Amygdala (tissue), 56 donors: ENCODE measurements at places on chromosomes 12 and 14.

DNA sequence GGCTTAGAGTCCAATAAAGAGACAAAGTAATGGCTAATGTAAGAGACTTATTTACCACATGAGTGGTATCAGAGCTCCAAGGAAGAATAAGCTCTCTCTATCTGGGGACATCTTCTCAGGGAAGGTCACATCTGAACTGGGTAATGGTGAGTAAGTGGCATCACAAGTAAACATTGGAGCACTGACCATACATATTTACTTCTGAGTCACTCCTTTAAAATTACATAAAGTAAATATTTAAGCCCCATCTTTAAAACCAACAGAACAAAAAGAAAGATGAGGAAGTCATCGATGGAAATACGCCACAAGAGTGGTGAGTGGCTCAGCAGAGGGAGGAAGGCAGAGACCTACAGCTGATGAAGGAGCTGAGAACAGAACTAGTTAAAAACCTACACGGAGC is 159.9 kb downstream of the DUSP6 start:
- DNase-seq: no peak

DNA sequence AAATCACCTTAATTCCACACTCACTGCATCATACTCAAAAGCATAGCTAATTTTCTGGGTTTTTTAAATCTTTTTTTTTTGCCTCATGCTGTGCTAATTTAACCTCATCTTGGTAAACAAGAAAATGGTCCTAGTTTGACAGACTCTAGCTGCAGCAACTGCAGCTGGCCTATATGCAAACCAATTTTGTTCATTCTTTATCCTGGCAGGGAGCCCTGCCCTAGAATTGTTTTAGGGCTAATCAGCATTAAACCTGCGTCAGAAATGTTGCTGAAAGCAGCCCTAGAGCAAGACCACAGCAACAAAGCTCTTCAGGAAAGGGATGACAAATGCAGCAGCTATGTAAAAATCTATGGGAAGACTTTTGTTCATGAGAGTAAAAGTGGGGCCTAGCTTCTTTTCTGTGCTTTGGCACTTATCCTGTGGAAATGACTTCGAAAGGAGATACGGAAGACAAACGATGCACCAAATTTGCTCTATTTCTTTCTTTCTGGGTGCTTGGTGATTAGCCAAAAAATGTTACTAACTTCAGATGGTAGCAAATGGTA is 72.2 kb downstream of the DENND5B start:
- DNase-seq: no peak

DNA sequence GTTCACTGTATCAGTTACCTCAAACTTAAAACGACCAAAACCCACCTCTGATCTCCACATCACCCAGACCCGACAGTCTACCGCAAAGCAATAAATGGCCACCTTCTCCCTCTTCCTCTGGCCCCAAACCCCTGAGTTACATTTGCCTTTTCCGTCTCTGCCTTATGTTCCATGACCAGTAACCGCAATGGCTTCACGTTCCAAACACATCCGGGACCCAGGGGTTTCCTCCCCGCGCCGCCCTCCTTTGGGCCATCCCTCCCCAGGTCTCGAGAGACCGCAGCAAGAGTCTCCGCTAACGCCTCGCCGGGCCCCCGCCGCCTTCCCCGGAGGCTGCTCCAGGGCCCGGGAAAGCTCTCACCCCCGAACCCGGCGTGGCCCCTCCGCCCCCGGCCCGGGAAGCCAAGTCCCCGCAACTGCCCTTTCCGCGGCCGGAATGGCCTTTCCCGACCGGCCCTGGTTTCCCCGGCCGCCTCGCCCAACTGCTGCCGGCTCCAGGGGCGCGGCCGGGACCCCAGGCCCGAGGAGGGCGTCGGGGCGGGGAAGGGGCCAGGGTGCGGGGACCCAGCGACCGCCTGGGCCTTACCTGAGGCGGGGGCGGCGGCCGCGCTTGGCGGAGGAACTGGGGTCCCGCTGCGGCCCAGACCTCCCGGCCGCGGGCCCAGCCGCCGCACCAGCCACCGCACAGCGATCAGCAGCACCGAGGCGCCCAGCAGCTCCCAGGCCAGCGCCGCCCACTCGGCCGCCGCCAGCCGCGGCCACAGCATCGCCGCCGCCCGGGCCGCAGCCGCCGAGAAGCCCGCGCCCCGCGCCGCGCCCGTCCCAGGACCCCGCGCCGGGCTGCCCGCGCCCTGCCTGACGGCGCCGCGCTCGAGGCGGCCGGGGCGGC is at the start of gene ANKLE2:
TSS of gene ANKLE2 (minus strand) at position 801 of the 889 bp plus-strand sequence. CDS start at position 767, 34 bp downstream.
- DNase-seq: no peak

DNA sequence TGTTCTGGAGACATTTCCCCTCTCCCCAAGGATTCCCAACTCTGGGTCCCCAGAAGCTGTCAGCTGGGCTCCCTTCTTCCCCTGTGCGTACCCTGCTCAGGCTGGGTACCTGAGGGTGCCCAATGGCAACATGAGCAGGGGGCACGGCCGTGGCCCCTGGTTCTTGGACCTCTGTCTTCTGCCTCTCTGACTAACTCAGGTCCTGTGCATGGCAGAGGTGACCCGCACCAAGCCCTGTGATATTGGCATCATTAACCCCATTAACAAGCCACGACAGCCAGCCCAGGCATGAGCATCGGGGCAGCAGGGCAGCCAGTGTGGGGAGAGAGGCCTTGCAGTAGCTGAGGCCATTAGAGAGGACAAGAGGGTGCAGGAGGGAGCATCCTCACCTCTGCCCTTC is 28.4 kb downstream of the RTL1 start:
- no peak for DNase-seq

DNA sequence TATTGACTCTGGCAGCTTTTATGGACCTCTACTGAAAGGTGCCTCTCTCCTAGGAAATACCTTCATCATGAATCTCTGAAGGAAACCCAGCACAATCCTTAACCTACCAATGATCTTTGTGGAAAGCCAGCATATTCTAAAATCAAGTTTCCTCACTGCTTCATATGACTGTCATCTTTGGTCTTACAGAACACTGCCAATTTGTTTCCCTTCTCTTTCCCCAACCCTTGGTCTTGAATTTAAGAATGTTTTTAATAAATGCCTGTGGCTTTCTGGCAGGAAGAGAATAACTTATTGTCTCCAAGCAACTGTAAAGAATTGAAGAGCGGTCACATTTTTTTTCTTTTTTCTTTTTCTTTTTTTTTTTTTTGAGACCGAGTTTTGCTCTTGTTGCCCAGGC is 427.6 kb downstream of the IPO8 start:
- no peak for DNase-seq

DNA sequence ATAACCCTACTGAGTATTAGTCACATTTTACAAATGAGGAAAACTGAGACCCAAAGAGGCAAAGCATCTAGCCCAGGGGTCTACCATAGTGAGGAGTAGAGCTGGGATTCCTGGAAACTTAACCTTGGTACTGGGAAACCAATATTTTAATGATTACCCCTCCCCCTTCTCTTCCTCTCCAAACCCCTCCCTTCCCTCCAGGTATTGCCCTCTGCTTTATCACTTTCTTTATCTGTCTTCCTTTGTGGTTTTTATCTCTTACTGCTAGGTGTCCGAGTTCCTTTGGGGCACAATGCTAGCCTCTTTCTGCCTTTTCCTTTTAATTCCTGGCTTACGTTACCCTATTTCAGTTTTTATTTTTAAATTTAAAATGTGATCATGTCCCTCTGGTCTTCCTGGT is 2.8 kb downstream of the GABARAPL1 start:
- DNase-seq: no peak

DNA sequence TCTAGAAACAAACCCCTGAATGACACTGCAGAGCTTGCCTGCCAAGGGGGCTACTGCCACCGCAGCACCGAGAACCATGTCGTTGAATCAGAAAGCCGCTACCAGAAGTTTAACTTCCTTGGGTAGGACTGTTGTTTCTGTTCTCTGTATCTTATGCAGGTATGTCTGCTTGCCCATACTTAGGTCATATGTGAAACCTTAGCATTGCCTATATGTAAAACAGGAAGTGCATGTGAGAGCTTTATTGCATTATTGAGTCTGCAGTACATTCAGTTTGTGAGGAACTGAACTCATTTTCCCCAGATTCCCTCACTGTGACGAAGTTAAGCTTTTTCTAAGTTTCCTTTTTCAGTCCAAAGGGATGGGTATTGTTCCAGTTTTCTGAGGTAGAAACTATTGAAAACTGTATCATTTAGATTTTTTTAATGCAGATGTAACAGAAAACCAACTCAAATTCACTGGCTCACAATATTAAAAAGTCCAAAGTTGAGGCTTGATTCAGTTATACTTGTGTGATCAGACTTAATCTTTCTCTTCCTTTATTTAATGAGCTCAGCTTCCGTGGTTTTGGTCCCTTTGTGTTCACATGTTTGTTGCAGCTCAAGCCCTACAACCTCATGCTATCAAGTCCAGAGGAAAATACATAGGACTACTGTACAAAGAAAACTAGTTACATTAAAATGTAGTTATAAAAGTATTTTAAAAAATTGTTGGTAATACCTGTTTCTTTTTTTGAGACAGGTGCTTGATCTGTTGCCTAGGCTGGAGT is 6.9 kb downstream of the FBXO34 start:
- DNase-seq: no peak

DNA sequence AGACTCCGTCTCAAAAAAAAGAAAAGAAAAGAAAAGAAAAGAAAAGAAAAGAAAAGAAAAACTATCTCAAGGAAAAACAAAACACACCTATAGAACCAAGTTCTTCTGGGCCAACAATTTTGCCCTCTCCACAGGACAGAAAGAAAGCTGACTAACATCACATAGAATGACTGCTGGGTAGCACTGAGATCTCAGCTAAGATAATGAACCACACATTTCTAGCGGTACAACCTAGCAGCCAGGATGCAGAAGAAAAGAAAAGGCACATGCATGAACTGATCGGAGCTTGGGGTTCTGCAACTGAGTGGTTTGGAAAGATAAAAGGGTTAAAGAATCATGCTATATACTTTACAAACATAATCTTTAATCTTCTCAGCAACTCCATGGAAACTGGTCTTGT is 19.5 kb downstream of the TMED10 start:
- no peak for DNase-seq

GRCh38 chr14:51432302-51432948 is 192.4 kb downstream of the TMX1 start:
- no peak for DNase-seq

DNA sequence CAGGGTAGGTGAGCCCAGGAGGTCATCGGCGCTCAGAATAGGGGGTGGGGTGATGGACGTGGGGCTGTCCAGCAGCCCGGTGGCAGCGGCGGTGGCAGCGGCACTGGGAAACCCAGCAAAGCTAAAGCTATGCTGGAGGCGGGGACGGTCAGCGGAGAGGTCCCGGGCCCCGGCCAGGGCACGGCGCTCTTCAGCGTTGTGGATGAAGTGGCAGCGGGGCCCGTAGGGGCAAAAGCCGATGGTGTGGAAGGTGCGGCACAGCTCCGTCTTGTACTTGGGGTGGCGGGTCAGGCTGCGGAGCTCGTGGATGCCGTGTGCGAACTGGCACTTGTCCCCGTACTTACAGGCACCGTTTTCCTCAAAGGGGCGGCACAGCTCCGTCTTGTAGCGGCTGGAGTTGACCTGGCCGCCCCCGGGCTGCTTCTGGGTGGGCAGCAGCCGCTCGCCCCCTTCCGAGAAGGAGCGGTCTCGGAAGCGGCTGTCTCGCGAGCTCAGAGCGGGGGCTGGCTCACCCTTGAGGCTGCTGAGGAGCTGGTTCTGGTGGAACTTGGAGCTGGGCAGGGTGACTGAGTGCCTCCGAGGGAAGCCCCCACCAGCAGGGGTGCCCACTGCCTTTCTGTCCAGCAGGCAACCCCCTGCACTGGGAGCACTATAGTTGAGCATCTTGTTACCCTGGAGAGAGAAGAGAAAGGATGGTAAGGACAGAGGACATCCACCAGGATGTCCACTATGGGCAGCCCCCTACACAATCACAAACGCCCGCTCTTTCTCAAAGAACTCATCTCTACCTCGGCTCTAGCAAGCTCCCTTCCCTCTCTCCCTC is 2.8 kb downstream of the ZFP36L1 start:
- DNase-seq: no peak

GRCh38 chr12:128305336-128305892 is 38.4 kb downstream of the TMEM132C start:
- no peak for DNase-seq

DNA sequence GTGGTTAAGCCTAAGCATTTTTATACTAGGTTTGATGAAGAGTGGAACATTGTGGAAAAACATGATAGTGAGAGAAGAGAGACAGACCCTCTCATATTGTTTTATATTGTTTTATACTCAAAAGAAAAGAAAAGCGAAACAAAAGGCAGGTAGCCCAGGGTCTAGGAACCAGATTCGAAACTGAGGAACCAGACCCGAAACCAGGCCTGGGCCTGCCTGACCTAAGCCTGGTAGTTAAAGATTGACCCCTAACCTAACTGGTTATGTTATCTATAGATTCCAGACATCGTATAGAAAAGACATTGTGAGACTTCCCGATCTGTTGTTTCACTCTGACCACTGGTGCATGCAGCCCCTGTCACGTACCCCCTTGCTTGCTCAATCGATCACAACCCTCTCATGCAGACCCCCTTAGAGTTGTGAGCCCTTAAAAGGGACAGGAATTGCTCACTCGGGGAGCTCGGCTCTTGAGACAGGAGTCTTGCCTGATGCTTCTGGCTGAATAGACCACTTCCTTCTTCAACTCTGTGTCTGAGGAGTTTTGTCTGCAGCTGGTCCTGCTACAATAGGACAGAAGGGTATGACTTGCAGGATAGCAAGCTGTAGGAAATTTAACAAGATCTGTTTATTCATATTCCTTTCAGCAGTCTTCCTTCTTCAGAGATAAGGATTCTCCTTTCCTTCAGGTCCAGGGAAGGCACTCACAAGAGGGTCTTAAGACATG is 147.1 kb upstream of the PLEKHA5 start:
- DNase-seq: no peak

GRCh38 chr12:95736631-95737030 is 53.9 kb downstream of the NTN4 start:
- DNase-seq: no peak

DNA sequence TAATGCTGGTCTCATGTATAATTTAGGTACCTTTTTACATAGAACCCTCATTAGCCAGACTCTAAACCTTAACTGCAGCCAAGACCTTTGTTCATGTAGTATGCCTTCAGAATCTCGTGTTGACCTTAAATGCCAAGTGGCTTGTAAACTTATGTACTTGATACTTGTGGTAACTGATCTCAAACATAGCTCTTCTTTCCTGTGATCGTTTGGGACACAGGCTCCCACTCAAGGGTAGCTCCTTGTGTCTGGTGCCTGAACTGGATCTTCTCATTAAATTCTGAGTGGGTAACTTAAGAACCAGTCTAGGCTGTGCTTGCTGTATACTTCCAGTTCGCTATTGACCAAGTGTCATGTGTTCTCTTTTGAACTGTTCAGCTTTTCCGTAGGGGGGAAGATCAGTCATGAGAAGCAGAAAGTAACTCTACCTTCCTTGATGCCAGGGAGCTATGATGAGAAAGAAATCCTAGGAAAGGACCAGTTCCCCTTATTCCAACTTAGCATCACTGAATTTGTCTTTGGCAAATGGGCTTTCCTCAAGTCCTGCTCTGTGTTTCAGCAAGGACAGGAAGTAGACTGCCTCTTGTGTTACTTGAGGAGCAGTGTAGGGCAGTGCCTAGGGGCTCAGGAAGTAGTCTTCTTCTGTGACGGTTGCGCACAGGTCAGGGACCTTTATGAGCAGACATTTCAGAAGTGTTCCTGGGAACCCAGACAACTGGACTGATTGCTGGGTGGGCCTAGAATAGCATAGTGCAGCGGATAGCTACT is 2.5 kb downstream of the LGALS3 start:
- no peak for DNase-seq
